ENCODE measurements at places on chromosomes 6 and 20.
A peak's percentile ranks its signal among the peaks of the same experiment; 100 is the strongest.

GRCh38 chr6:138600726-138601125, 101.4 kb upstream of the NHSL1 start:
- DNase-seq: no peak

DNA sequence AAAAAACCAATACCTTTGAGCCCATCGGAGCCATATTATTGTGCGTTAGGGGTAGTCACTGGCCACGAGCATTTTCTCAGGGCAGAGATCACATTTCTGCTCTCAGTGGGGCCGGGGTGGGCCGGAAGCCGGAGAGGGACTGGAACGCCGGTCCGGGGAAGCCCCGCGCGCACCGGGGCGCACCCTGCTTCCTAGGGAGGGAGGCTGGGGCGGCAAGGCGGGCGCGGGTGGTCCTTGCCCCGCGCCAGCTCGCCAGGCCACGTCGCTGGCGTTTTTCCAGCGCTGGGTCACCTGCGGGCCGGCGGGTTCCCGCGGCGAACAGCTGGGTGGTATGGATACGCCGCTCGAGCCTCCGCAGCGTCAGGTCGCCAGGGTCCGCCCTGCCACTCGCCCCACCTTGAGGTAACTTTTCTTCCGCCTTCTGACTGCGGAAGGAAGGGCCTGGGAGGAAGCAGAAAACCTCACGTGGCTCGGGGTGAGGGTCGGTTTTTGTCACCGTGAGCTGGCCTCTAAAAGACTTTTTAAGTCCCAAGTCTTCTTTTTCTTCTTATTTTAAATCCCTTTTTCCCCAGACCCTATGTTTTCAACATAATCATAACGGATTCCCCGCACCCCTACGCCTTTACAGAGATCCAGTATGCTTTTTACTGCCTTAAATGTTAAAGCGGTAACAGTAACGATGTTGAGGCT, 2.7 kb upstream of the EEF1A1 start:
- DNase-seq: peak; percentile 50

- DNase-seq: no peak
Measured at GRCh38 chr6:35954333-35954732, 33.4 kb upstream of the SRPK1 start.

GRCh38 chr6:1380625-1381427, 8.6 kb upstream of the FOXF2 start:
- no peak for DNase-seq

DNA sequence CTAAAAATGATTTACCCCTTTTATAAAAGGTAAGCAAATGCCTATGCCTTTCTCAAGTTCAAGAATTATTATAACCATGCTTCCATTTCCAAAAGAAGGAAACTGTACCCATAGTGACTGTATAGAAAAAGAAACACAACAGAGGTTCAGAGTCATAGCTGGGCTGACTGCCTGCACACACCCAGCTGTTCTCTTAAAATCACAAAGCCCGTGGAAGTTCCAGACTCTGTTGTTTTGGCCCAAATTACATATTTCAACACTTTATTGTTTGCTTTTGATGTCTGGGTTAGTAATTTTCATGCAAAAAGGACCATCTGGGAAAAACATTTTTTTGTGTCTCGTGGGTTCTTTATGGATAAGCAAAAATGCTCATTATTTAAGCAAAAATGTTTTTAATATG, 99.2 kb downstream of the LCA5 start:
- DNase-seq: no peak

DNA sequence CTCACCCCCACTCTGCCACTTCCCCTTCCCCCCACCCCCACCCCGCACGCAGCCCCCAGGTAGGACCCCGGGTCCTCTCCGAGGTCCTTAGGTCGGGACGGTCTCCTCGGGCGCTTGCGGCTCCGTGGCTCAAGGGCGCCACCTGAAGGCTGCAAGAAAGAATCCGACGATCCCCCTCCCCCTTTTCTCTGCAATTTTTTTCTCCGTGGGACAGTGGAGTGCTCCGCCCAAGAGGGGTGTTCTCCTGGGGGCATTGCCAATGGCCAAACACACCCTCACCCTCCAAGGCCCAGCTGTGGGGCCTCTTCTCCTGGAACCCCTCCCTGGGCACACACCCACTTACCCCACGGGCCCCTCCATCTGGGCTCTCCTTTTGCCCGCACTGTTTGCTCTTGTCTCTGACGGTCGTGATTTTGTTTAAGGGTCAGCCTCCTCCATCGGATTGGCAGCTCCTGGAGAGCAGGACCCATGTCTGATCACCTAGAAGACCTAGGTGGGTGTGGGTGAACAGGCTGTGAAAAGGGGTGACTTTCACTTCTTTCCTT, 1.1 kb upstream of the TMEM74B start:
- DNase-seq: no peak

DNA sequence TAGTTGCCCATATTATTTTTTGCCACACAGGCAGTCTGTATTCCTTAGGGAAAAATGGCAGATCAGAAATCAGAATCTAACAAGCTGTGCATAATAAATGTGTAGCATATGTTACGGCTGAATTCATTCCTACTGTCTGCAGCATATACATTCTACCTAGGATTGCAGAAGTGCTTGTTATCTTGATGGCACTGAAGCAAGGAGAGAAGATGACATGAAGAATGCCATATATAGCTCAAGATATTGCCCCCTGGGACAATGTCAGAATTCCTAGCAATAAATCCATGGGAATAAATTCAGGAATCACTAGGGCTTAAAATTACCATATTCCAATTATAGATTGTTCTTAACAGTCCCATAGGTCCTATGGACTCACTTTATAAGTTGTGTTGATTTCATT, 293.0 kb upstream of the CNR1 start:
- no peak for DNase-seq

GRCh38 chr20:19354950-19355349, 142.5 kb downstream of the SLC24A3 start:
- no peak for DNase-seq

GRCh38 chr20:1491281-1491840, at the start of gene SIRPB2:
Gene SIRPB2 (minus strand): TSS chr20:1491420. CDS start chr20:1491359, 61 bp downstream.
- DNase-seq: no peak
